ENCODE measurements at places on chromosomes 3 and 15.

GRCh38 chr3:107452436-107452835 is 70.3 kb upstream of the BBX start:
- DNase-seq = no peak

- DNase-seq = no peak
These were observed 882 bp downstream of the GXYLT2 start for GRCh38 chr3:72888546-72889309.

DNA sequence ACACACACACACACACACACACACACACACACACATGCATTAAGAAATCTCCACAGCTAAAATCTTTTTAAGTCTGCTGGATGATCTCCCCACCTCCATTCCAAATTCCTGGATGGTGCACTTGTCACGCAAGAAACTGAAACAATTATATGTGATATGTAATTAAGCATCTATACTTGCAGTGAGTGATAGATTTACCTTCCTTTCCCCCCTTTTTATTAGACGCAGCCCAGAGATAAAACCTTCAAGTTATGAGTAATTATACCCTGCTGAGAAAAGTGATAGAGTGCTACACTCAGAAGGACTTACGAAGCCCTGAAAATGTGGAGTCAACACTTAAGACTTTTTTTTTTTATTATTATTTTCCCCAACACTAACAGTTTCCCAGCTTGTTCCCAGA is 255.2 kb downstream of the LSAMP start:
- no peak for DNase-seq

DNA sequence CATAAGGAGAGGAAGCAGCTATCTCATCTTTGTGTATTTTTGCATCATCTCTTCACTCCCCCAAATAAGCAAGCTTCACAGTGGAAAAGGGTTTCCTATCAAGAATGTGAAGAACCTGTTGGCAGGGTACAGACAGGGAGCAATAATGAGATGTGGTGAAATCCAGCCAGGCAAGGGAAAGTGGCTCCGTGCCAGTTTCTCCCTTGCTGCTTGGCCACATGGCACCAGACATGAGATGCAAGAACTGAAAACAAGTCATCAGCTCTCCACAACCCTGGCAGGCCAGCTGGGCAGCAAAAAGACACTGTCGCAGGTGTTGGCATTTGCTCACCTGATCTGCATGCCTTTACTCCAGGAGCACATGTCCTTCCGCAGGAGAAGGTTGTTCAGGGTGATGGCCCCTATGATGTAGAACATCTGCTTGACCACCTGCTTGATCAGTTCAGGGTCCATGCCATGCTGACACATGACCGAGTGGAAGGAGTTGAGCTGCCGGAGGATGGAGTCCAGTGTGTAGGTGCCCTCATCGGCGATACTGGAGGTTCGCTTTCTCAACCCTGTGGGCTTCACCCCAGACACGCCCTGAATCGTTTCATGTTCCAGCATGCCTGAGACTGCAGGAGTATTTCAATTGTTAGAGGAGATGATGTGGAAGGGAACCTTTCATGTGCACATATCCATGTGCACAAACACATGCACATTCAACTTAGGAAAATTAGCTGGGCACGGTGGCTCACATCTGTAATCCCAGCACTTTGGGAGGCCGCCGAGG is 23.3 kb upstream of the MYO5C start:
- no peak for DNase-seq

- DNase-seq = no peak
These were observed 279.7 kb downstream of the MECOM start for GRCh38 chr3:169383770-169384169.

Data from NCI-H1930 (cell line).